ENCODE measurements at places on chromosomes 1 and 21.

DNA sequence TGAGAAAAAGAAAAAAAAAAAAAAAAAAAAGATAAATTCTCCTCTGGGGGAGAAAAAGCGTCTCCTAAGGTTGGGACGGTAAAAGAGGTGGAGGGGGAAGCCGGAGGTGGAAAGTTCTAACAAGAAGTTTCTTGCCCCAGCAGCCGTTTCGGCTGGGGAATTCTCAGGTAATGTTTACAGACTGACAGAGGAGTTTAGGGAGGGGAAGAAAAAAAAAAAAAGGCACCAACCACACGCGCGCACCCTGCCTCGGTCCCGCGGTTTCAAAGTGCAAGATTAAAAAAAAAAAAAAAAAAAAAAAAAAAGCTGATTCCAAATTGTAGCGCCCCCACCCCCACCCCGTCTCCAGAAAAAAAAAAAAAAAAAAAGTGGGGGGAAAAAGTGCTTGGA lies 504 bp downstream of the DHRS3 start:
- peak; percentile 52 for DNase-seq

- DNase-seq: no peak
Observed at GRCh38 chr1:242133796-242134195, 134.9 kb upstream of the MAP1LC3C start.

DNA sequence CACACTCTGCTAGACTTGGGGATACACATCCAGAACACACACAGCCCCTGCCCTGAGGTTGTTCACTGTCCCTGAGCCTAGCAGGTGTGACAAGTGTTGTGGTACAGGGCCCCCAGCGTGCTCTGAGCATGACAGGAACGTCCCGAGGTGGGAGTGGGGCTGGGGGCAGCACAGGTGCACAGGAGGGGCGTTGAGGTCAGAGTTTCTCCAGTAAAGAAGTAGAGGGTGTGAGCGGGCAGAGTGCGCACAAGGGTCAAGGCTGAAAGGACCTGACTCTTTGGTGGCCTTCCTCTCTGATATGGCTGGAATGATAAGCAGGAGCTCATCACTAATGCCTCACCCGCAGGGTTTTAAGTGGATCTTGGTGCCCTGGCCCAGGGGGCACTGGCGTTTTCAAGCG lies 1.3 kb upstream of the FALEC start:
- DNase-seq: no peak

DNA sequence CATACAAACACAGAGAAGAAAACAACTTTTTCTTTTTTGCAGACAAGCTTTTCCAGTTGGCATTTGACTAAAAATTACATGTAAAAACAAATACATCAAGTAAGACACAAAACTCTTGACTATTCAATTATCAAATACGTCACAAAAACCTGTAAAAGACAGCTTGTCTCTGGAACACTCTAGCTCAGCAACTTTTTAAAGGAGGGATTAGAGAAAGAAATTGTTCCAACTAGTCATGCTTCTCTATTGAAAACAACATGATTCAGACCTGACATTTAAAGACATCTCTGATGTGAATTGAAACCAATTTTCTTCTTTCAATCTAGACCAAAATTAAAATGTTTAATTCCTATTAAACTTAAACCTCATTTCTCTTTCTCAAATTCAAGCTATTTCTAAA lies 30.3 kb downstream of the SMYD3 start:
- DNase-seq: no peak

GRCh38 chr21:46056450-46056903 lies 41.4 kb upstream of the COL6A2 start:
- DNase-seq: no peak

GRCh38 chr1:89351597-89352311 lies 12.1 kb upstream of the GBP6 start:
- no peak for DNase-seq

DNA sequence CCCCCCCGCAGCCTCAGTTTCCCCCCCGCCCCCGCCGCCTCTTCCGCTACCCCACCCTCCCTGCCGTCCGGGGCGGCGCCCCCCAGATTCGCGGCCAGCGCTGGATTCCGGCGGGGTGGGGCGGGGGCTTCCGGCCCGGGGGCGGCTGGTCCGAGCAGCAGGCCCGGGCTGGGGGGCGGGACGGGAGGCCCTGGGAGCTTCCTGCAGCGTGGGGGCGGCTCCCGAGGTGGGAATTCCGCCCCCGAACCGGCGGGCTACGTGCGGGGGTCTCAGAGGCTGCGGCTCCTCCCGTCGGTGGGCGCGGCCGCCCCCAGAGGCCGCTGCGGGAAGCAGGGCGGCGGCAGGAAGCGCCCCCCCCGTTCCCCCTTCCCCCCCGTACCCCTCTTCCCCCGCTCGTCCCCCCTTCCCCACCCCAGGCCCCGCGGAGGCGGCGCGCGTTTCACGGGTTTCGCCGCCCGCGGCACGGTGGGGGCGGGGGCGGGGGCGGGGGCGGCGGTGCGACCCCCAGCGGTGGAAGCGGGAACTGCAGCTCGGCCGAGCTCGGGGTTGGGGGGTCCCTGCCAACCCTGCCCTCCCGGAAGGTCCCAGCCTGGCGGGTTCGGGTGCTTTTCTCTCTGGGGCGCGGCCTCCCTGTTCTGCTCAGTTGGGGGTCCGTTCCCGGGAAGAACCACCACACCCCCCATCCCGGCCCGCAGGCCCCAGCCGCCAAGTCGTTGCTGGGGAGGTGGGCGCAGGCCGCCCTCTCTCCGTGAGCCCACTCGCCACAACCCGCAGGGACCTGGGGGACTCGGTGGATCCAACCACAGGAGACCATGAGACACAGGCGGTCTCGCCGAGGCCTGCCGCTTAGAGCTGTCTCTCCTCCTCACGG lies 76.3 kb downstream of the MORN1 start:
- no peak for DNase-seq

DNA sequence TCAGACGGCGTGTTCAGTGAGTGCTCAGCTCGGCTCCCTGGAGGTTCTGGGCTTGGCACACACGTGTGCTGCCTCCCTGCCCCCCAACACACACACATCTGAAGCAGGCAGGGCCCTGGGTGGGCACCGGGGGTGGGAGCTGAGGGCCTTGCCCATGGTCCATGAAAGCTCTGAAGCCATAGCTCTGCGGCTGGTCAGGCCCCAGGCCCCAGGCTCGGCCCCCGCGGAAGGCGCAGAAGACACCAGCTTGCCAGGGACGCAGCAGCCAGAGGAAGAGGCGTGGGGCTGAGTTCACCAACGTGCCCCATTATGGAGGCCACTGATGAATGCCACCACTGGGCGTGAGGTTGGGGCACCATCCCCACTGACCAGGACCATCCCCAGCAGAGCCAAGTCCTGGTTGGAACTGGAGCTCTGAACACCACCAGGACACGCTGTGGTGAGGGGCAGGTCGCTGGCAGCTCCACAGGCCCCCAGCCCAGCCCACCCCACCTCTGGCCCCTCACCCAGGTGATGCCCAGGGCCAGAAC lies 4.2 kb downstream of the AURKAIP1 start:
- no peak for DNase-seq

GRCh38 chr1:33358114-33358794 lies 37.4 kb upstream of the A3GALT2 start:
- DNase-seq: no peak

DNA sequence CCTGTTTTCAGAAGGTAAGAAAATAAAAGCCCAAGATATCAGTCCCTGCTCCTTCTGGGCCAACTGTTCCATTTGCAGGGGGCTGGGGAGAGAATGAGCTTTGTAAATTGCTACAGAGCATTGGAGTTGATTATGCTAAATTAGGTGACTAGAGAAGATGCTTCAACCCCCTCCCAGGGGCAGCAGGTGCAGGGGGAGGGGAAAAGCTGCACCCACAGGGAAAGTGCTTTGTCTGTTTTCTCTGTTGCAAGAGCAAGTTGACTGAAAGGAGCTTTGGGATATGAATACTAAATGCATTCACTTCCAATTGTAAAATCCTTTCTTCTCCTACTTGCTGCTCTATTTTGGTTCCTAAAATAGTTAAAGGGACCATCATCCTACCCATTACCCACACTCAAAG lies 16.5 kb upstream of the PIGM start:
- no peak for DNase-seq

- no peak for DNase-seq
Observed at GRCh38 chr1:210695026-210695425, 366.3 kb downstream of the HHAT start.

DNA sequence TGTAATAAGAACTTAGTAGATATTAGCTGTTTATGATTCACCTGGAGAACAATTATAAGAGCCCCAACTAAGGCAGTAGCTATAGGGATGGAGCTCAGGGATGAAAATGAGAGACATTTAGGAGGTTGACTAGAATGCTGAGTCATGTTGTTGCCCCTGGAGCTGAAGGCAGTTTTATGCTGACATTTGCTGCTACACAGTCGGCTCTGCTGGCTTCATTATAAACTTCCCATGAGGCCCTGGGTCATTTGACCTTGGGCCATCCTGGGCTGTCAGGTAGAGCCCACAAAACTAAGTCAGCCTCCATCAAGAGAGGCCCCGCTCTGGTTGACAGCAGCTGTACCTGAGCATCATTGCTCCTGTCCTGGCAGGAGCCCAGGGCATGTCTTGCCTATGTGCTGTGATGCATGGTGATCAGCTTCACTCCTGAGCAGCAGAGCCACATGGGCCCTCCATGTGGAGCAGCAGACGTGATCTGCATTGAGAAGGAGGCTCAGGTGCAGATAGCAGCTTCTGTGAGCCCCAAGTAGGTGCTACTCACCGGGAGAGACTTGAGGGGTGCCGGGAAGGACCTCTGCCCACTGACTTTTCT lies 112.4 kb downstream of the TBX19 start:
- DNase-seq: no peak

GRCh38 chr1:25802915-25803314 lies 2.9 kb downstream of the SELENON start:
- DNase-seq: no peak

DNA sequence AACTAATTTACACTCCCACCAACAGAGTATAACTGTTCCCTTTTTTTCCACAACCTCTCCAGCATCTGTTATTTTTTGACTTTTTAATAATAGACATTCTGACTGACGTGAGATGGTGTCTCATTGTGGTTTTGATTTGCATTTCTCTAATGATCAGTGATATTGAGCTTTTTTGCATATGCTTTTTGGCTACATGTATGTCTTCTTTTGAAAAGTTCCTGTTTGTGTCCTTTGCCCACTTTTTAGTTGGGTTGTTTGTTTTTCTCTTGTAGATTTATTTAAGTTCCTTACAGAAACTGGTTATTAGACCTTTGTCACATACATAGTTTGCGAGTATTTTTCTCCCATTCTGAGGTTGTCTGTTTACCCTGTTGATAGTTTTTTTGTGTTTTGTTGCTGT lies 375.2 kb downstream of the MATN1 start:
- no peak for DNase-seq

DNA sequence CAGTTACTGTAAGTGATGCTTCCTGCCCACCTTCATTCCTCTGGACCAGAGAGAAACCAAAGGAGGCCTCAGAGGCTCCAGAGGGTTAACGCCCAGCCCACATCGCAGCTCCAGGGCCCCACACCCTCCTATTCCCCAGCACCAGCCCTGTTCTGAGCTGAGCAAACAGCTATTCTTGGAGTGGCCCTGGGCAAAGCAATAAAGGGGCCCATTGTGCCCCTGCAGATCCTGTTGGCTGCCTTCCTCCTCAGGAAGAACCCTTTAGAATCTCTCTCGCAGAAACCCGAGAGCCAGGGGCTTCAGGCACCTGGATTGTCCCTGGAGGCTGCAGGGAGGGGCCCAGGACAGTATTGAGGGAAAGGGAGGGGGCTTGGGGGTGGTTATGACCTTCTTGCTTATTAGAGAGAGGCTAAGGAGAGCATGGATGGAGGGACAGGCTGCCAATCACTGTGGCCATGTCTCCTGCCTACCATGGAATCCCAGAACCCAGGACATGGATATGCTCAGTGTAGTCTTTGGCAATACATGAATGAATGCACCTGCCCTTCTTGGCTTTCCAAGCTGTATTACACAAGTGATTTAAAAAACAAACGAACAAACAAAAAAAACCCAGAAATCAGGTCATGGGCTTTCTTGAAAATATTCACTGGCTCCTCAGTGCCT lies 9.2 kb downstream of the PADI2 start:
- DNase-seq: no peak

GRCh38 chr1:39387452-39387851 lies 104.0 kb upstream of the BMP8A start:
- no peak for DNase-seq

GRCh38 chr1:8218351-8219092 lies 99.4 kb upstream of the SLC45A1 start:
- DNase-seq: no peak

DNA sequence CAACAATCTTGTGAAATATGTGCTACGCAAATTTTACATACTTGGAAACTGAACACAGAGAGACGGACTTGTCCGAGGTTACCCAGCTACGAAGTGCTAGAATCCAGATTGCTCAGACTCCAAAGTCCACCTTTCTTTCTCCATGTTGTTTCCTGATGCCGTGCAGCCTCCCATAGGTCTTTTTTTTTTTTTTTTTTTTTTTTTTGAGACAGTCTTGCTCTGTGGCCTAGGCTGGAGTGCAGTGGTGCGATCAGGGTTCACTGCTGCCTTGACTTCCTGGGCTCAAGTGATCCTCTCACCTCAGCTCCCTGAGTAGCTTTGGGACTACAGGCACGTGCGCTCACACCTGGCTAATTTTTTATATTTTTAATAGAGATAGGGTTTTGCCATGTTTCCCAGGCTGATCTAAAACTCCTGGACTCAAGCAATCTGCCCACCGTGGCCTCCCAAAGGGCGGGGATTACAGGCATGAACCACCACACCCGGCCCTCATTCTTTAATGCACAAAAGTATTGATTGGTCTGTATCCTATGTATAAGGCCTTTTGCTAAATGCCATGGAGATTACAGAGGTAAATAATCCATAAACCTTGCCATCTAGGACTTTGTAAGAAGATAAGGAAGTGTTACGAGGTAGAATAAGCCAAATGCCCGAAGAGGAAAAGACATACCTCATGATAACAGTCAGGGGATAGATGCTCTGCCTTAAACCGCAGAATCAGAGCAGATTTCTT lies 92.8 kb downstream of the C1orf21 start:
- no peak for DNase-seq

- DNase-seq: no peak
Observed at GRCh38 chr21:16081304-16081703, 351.5 kb downstream of the USP25 start.

DNA sequence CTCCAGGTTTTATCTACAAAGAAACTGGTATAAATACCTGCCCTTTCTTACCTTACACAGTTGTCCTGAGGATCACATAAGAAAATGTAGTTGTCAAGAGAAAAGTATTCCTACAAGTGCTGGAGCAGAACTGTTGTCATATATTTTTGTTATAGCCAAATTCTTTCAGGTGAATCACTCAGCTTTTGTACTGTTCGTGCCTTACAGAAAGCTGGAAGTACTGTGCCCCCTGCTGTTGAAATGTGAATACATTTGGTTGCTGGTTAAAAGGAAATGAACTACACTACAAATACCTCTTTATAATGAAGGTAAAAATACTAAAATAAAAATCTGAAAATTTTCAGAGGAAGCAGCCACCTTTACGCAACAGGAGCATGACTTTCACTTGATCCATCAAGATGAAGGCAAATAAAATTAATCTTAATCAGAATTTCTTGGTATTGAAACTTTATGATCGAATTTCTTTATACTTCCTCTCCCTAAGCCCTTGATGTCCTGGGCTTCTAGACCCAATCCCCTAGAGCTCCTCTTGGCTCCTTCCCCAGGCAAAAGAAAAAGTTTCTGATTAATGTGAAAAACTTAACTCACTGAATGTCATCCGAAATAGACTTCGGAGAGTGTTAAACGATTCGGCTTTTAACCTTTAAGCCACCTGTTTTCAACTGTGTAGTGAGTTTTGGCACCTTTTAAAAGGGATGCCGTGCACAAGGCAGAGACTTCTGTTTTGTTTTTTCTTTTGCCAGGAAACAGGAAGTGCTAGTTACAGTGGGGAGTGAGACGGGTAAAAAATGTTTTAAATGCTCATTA lies 12.5 kb downstream of the CHML start:
- peak; percentile 85 for DNase-seq
